ENCODE measurements at places on chromosomes 2 and 18.
A peak's percentile ranks its signal among the peaks of the same experiment; 100 is the strongest.

- no peak for DNase-seq
These were observed 2047.1 kb downstream of the SUCLG1 start for GRCh38 chr2:82412021-82412420.

DNA sequence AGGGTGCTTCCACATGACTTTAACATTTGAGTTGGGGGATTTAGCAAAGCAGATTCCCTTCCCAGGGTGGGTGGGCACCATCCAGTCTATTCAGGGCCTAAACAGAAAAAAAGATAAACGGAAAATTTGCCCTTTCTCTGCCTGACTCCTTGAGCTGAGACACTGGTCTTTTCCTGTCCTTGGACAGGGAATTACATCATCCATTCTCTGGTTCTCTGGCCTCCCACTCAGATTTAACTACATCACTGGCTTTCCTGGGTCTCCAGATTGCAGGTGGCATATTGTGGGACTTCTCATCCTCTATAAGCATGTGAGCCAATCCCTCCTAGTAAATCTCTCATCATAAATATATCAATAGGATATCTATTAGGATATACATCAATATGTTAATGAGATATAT, 25.8 kb downstream of the CAPN13 start:
- DNase-seq, result no peak

- no peak for DNase-seq
These were observed 462 bp upstream of the CIDEA start for GRCh38 chr18:12253663-12254135.

- no peak for DNase-seq
These were observed 22.7 kb downstream of the RHOB start for GRCh38 chr2:20469595-20469994.

- DNase-seq, result no peak
These were observed 17.8 kb downstream of the NLRC4 start for GRCh38 chr2:32246911-32247310.

- DNase-seq, result no peak
These were observed 25.4 kb upstream of the REG3G start for GRCh38 chr2:79000008-79000576.

- DNase-seq, result no peak
These were observed 39.9 kb downstream of the DARS1 start for GRCh38 chr2:135945526-135945925.

DNA sequence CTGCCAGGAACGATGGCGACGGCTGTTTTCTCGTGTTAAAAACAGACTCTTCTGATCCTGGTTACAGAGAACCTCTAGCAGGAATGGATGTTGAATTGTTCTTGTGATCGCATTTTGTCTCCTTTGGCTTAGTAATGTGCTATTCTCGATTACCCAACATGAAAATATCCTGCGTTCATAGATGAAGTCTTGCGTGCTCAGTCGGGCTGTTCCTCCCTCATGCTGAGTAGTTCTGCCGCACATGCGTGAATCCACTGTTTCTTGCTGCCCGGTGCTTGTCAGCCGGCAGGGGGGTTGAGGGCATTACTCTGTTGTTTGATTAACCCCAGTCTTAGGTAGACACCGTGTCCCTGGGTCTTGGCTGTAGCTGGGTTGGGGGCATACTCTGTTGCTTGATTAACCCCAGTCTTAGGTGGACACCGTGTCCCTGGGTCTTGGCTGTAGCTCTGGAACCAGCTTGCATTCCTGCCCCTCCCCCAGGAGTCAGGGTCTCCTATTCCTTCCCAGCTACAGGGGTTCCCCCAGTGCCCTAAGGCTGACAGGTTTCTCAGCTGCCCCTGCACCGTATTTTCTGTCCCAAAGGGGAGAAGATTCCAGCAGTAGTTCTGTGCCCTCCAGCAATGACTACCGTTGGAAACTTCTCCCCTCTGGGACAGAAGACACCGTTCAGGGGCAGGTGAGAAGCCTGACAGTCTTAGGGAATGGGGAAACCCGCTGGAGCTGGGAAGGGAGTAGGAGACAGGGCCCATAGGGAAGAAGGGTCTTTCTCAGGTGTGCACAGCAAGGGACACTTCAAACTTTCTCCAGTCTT, 22.1 kb upstream of the ASB1 start:
- DNase-seq, result no peak

DNA sequence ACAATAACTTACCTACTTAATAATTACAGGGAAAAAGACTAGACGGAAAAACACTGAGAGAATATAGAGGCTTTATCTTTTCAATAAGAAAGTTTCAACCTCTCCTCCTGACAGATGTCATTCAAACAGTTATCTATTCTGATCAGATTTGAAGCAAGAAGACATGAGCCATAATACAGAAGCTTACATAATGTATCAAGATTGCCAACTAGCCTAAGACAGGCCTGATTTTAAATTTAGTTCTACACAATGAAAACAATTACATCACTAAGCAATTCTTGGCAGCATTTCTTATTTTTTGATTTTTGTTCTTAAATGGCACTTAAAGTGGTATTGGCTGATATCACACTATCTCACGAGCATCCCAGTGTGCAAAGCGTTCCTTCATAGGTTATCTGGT, 41.6 kb downstream of the GPR155 start:
- no peak for DNase-seq

DNA sequence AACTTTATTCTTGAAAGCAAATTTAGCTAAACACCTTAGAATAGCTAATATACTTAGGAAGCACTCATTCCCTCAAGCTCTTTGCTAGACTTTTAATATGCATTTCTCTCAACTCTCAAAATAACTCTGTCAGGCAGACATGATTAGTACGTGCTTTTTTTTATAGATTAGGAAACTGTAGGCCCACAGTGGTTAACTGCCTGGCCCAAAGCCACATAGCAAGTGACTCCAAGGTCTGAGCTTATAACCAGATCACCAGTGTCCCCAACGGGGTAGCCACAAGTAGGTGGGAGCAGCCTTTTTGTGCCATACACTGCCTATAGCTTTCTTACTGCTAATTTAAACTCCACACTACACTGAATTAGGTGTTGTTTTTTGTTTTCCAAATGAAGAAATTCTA, 576.8 kb downstream of the METTL4 start:
- no peak for DNase-seq

DNA sequence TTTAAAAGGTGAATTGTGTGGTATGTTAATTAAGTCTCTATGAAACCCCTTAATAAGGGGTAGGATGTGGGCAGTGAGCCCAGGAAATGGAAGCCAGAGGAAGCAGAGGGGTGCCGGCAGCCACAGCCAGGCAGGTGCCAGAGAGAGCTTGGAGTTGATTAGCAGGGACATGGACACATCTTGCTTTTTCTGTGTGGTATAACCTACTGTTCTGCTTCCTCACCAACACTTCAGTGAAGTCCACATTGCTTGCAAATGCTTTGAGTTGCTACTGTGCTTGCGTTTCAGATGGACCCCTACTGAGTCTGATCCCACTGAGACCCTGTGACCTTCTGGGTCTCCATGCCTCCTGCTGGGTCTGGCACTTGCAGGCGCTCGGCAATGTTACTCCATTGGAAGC, 30.3 kb upstream of the ARHGEF4 start:
- no peak for DNase-seq

DNA sequence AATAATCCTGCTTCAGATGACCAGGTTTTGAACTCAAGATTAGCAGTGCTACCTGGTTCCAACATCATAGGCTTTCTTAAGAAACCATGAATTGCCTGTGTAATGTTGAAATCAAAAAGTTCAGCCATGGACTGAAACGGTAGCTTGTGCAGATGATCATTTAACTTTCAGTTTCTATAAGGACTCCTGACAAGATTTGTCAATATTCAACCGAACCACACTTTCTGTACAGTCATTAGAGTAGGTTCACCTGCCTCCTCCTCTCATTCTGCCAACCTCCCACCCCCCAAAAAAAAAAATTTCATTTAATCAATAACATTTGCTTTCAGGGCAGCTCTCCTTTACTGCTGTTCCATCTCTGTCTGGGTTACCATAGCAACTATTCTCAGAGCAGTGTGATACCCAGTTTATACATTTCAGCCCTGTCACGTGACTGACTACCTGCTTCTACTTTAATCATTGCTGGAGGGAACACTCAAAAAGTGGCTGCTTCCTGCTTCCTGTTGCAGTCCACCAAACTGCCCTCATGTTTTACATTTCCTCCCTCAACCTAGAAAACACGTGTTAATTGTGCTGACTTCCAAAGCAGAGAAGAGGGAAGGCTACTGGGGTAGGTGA, 275.5 kb downstream of the SS18 start:
- no peak for DNase-seq

GRCh38 chr2:96152304-96153161, 7.3 kb upstream of the DUSP2 start:
- DNase-seq, result no peak

GRCh38 chr18:61575419-61575818, 242.2 kb downstream of the CDH20 start:
- no peak for DNase-seq

GRCh38 chr2:24382363-24383073, 22.2 kb upstream of the ITSN2 start:
- DNase-seq, result peak; percentile 37

- DNase-seq, result no peak
These were observed 36.6 kb upstream of the TANK start for GRCh38 chr2:161123531-161124030.

DNA sequence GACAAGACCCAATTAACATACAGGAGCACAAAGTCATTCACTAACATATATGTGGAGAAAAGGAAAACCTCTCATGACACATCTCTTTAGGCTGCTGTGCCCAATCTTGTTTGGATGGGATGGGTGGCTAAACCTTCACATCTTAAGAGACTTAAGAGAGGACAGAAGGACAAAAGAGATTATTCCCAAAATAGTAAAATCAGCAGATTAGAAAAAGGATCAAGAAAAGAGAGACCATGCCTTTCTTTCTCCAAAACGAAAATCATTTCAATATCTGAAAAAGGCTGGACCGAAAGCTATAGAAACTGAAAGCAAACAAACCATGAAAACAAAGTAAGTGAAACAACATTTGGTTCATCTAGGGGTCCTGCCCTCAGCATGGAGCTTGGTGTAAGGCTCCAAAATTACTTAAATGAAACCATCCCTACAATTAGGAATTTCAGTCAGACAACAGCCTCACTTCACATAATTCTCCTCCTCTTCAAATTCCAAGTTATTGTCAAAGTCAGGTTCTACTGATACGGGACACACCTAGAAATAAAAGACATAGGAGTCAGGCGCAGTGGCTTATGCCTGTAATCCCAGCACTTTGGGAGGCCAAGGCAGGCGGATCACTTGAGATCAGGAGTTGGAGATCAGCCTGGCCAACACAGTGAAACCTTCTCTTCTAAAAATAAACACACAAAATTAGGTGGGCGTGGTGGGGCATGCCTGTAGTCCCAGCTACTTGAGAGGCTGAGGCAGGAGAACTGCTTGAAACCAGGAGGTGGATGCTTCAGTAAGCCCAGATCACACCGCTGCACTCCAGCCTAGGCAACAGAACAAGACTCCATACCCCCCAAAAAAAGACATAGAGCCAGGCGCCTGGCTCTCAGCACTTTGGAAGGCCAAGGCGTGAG, 5.2 kb downstream of the STARD7 start:
- DNase-seq, result no peak

DNA sequence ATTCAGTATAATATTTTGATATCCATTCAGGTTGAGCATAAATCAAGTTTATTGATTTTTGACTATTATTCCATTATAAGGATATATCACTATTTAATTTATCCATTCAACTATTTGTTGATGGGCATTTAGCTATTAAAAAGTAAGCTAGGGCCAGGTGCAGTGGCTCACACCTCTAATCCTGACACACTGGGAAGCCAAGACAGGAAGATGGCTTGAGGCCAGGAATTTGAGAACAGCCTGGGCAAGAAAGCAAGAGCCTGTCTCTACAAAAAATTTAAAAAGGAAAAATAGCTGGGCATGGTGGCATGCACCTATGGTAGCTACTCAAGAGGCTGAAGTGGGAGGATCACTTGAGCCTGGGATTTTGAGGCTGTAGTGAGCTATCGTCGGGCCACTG, 183.5 kb downstream of the HNMT start:
- DNase-seq, result no peak

GRCh38 chr2:58709274-58709673, 468.1 kb upstream of the FANCL start:
- no peak for DNase-seq

GRCh38 chr2:207216457-207216856, 50.7 kb upstream of the KLF7 start:
- DNase-seq, result no peak

DNA sequence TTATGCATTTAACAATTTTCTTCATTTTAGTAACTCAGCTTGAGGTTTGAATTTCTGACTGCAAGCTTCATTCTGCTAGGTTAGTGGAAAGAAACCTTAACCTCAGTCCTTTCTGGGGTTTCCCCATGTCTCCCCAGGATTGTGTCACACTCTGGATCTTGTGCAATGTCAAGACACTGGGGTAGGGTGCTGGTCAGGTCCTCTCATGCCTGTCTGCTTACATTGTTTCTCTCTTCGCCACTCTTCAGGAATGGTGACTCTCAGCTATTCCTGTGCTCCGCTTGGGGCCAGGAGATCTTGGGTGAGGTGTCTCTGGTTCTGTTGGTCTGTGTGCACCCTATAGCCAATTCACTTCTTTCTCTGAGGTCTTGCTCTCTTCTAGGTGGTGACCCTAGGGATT, 23.9 kb downstream of the CTLA4 start:
- no peak for DNase-seq

DNA sequence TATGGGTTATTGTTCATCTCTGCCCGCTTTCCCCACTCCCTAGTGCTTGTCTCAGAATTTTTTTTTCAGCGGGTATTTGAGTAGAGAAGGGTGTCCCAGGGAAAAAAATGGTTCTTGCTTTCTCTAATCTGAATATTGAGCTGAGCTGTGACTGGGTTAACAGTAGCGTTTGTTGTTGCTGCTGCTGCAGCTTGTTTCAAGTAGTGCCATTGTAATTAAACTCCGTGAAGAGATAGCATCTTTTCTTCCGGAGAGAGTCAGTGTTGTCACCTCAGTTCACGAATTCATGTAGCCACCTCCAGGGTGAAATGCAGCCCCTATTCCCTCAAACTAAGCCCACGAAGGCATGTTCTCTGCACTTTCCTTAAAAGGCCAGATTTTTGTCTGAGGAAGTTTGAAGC, 1.5 kb upstream of the AAK1 start:
- no peak for DNase-seq

DNA sequence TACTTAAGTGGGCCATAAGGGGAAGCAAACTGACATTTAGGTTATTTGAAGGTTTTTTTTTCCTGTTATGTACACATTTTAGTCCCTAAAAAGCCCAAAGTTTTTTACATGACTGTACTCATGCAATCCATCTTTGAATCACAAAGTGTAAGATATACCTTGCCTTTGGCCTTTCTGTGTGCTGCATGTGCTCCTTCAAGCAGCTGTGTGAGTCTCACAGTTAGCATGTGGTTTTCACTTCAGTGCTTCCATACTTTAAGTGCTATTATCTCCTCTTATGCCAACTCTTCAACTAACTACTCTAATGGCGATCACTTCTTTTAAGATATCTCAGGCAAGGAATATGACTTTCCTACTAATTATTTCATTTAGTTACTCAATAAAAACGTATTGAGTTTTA, 597.1 kb upstream of the ACVR2A start:
- DNase-seq, result no peak

- no peak for DNase-seq
These were observed 315.9 kb upstream of the THUMPD2 start for GRCh38 chr2:40095000-40095399.

DNA sequence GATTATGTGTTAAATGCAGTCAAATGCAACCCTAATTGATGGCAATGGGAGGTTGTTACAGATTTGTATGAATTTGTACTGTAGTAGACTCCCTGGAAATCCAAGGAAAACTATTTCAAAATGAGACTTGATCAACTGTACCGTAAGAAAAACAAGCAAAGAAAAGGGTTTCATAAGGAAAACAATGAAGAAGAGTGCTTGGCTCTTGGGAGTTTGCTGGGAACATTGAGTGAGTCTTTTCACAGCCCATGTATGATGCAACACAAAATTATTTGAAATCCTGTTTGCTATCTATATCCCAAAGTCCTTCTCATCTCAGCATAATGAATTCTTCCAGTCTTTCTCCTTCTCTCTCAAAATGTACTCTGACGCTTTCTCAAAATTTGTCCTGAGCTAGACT, 67.0 kb upstream of the OSR1 start:
- no peak for DNase-seq

Data from activated CD4-positive, alpha-beta T cell treated with anti-CD3 and anti-CD28 coated beads for 24 hours (primary cell).